Right cardiac atrium (tissue), 5 donors: ENCODE measurements at places on chromosomes 2 and 18.

DNA sequence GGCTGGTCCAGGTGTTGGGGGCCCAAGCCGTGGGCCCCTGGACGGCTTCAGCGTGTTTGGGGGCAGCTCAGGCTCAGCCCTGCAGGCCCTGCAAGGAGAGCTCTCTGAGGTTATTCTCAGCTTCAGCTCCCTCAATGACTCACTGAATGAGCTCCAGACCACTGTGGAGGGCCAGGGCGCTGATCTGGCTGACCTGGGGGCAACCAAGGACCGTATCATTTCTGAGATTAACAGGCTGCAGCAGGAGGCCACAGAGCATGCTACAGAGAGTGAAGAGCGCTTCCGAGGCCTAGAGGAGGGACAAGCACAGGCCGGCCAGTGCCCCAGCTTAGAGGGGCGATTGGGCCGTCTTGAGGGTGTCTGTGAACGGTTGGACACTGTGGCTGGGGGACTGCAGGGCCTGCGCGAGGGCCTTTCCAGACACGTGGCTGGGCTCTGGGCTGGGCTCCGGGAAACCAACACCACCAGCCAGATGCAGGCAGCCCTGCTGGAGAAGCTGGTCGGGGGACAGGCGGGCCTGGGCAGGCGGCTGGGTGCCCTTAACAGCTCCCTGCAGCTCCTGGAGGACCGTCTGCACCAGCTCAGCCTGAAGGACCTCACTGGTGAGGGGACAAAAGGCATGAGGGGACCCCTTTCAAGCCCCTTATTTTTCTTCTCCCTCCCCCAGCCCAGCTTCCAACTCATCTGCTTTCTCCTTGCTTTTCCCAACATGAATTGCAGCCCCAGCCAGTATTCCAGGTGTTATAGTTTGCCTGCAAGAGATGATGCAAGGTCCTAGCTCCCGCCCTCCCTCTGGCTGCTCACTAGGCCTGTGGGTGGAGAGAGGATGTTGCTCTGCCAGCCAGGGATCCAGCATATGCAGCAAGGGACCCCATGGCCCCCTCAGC is 2.9 kb upstream of the KHK start:
- no peak for DNase-seq

GRCh38 chr2:10581021-10581420 is 108.8 kb downstream of the NOL10 start:
- no peak for DNase-seq

DNA sequence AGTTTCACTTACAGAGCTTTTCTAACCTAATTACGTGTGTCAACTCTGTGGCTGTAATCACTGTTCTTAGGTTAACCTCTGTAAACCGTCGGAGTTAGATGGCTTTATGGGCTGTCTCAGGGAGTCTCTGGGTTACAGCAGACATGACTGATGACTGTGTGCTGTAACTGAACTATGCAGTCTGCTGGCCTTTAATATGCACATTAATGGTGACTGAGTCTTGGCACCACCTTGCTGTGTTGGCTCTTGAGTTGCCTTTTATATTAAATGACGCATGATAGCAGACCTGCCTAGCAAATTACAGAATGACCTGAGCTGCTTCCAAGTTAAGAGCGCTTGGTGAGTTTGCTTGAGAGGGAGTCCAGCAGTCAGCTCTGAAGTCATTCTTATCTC is 90.1 kb downstream of the ACKR3 start:
- DNase-seq, result no peak

GRCh38 chr2:174686430-174686829 is 77.8 kb downstream of the CHRNA1 start:
- no peak for DNase-seq

DNA sequence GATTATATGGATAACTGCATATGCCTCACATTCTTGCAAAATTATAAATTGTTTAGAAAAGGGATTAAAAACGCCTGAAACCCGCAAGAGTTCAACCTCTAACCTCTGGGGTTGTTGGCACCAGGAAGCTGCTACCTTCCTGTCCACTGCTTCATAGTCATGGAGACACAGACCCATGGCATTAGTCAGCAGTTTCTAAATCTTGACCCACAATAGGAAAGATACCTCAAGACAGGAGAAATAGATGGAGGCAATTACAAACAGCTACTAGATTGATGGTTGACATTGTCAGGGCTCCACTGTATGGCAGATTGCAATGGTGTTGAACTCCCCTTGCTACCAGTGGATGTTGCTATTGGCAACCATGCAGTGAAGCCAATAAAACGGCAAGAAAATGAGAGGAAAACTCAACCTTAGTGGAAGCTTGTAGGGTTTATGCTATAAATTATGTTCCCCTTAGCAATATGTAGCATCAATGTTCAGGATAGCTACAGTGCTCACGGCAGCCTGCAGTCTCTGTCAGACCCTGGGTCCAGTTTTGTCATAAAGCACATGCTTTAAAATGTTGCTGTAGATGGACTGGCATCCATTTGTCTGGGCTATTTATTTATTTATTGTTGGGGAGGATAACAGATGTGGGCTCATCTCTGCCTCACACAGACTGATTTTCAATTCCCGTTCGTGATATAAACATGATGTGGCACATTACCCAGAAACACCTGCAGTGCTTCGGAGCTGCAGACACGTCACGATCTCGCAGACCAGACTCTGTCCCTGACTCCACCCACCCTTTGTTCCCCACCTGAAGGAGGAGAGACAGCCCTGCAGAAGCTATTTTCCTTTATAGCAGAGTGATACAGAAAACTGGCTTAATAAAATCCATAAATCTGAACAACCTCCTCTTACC is 233.4 kb downstream of the AGPS start:
- no peak for DNase-seq

- DNase-seq, result peak; percentile 42
Measured at GRCh38 chr2:239116456-239117246, 268.8 kb downstream of the TWIST2 start.

GRCh38 chr2:159146996-159147666 is 139.4 kb downstream of the WDSUB1 start:
- peak; percentile 66 for DNase-seq

DNA sequence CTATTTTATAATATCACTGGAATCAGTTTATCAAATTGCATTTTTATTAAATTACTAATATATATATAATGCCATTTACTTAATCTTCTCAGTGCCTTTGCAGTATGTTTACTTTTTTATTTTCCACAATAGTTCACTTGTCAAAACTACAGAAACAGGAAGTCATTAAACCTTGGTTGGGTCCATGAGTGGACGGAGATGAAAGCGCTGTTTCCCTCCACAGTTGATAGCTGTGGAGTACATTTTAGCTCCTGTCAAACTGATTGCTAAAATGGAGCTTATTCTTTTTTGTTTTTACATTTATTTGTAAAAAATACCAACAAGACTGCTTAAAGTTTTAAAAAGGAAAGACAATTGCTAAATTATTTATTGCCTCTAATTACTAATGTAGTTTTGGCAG is 19.2 kb downstream of the MFF start:
- no peak for DNase-seq

GRCh38 chr2:230012267-230012884 is 56.3 kb downstream of the SLC16A14 start:
- DNase-seq, result no peak

- DNase-seq, result no peak
Measured at GRCh38 chr2:63012541-63012940, 38.1 kb upstream of the OTX1 start.

GRCh38 chr18:44592639-44593038 is 88.0 kb upstream of the SETBP1 start:
- DNase-seq, result no peak

GRCh38 chr2:62306751-62307468 is 111.0 kb downstream of the B3GNT2 start:
- no peak for DNase-seq

DNA sequence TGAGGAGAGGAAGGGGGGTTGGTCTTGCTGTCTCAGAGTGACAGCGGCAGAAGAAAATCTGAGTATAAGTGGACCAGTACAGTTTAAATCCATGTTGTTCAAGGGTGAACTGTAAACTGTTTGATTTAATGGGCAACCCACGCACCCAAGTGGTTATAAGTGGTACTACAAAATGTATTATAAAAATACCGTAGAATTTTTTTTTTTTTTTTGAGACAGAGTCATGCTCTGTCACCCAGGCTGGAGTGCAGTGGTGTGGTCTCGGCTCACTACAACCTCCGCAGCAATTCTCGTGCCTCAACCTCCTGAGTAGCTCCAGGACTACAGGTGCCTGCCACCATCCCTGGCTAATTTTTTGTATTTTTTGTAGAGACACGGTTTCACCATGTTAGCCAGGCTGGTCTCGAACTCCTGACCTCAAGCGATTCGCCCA is 2.1 kb upstream of the CHCHD5 start:
- no peak for DNase-seq

GRCh38 chr18:27113358-27113757 is 71.8 kb downstream of the CHST9 start:
- no peak for DNase-seq

GRCh38 chr2:221999166-221999565 is 299.6 kb downstream of the PAX3 start:
- no peak for DNase-seq

- no peak for DNase-seq
Measured at GRCh38 chr2:8061219-8061618, 620.6 kb upstream of the ID2 start.

DNA sequence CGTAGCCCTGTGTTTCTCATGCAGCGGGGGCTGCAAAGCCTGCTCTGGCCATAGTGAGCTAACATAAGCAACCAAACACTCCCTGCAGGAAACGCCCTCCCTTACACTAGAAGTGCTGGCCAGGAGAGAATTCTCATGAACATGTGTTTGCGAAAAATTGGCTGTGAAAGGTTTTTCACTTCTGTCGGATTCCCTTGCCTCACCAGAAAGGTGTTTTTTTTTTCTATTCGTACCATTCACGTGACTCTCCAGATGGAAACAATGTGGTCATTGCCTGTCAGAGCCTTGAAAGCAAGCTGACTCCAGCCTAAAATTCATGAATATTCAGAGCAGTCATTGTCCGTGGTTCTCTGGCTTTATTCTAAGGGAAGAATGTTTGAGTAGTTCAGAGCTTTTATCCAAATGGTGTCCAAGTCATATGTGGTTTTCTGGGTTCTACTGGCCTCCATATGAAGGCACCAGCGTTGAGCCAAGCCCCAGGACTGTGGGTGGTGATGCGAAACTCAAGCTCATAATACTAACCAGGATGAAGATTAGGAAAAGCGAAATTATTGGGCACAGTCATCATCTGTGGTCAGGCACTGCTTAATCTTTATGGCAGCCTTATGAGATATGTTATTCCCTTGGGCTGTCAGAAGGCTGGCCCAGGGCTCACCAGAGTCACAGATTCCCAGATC is 236.4 kb downstream of the ALPK2 start:
- DNase-seq, result no peak

GRCh38 chr2:74499267-74499939 is at the start of gene LBX2:
Gene LBX2 (minus strand): TSS chr2:74499603. CDS start chr2:74499537, 66 bp downstream.
- DNase-seq, result no peak

DNA sequence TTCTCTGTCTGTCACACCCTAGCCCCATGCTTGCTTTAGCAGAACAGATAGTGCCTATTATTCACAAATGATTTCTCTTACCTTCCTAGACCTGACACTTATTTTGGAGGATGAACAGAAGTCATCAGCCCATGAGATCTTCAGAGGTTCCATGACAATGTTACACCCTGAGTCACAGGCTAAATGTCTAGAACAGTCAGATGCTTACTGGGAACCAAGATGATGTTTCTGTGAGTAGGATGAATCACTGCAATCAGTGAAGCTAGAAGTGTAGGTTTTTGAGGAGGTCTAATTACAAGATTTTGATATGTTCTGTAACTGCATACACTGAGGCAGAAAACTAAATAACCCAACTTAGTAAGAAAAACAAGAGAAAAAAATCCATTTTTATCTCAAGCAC is 123.0 kb upstream of the THUMPD2 start:
- no peak for DNase-seq

DNA sequence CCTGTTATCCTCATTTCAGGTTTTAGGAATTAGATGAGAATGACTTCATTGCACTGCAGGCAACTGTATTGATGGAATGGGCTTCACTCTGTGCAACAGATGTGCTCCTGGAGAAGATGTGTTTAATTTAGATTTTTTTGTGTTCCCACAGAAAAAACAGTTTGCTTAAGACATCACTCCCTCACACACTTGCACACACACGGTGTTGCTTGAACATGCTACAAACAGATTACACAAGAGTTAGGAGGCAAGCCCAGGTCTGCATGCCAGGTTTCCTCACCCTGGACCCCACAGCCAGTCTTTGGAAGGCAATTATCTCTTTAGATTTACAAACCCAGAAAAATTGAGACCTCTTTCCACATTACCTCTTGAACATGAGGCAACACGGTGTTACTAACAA is 93.7 kb upstream of the KLHL29 start:
- DNase-seq, result no peak

DNA sequence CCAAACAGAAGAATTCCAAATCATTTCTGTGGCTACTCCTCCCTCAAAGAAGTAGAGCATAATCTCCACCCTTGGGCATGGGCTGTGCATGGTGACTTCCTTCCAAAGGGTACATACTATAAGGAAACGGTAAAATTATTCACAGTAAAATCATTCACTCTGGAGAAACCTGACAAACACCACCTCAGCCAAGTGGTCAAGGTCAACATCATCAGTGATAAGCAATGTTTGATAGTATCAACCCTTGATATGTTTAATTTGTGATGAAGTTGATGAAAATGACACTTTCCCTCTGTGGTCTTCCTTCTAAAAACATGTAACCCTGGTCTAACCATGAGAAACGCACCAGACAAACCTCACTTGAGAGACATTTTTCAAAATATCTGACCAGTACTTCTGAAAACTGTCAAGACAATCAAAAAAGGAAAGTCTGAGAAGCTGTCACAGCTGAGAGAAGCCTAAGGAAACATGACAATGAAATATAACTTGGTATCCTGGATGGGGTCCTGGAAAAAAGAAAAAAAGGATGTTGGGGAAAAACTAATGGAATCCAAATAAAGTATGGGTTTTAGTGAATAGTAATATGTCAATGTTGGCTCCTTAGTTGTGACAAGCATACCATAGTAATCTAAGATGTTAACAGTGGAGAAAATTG is 9.4 kb upstream of the TXNDC2 start:
- no peak for DNase-seq

- no peak for DNase-seq
Measured at GRCh38 chr2:201929281-201930026, 104.2 kb upstream of the FZD7 start.

DNA sequence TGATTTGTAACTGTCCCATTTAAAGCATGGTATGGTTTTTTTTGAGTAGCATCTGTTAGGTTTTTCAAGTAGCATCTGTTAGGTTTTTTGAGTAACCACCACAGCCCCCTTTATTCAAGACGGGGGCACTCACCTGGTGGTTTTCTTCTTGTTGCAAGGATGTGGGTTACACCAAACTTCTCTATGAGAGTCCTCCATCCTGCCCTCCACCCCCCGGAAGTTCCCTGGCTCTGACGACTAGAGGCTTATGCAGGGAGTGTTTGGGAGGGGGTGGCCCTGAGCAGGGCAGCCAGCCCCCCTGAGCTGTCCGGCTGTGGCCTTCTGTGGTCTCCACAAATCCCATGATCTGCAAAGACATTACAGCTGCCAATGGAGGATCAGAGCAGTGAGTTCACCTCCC is 39.3 kb downstream of the MTCL1 start:
- DNase-seq, result no peak

- no peak for DNase-seq
Measured at GRCh38 chr2:65604246-65604645, 171.8 kb upstream of the SPRED2 start.

DNA sequence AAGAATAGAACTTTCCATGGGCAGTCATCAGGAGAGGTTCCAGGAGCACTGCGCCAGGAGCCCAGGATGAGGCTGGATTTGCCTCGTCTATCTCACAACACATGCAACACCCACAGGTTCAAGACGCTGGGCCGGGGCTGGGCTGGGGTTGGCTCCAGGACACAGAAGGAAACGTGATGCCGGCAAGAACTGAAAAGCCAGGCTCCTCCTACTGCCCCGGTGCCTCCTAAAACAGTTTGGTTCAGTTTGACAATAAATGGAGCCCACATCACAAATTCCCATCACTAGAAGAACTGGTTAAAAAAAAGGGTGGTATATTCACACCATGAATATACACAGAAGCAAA is 75.9 kb downstream of the INHBB start:
- no peak for DNase-seq
